T follicular helper cell (primary cell): ENCODE measurements at places on chromosomes 4 and X.

DNA sequence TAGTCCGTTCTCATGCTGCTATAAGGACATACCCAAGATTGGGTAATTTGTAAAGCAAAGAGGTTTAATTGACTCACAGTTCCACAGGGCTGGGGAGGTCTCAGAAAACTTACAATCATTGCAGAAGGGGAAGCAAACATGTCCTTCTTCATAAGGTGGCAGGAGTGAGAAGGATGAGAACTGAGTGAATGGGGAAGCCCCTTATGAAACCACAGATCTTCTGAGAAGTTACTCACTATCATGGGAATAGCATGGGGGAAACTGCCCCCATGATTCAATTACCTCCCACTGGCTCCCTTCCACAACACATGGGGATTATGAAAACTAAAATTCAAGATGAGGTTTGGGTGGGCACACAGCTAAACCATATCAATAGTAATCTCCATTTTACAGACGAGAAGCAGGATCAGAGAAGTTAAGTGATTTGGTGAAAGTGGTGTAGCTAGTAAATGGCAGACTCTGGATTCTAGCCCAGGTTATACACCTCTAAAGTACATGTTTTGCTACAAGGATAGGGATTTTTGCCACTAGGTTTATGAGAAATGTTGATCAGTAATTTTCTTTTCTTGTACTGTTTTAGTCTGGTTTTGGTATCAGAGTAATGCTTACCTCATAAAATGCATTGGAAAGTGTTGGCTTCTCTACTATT lies 47.3 kb upstream of the C1GALT1C1 start:
- no peak for DNase-seq

DNA sequence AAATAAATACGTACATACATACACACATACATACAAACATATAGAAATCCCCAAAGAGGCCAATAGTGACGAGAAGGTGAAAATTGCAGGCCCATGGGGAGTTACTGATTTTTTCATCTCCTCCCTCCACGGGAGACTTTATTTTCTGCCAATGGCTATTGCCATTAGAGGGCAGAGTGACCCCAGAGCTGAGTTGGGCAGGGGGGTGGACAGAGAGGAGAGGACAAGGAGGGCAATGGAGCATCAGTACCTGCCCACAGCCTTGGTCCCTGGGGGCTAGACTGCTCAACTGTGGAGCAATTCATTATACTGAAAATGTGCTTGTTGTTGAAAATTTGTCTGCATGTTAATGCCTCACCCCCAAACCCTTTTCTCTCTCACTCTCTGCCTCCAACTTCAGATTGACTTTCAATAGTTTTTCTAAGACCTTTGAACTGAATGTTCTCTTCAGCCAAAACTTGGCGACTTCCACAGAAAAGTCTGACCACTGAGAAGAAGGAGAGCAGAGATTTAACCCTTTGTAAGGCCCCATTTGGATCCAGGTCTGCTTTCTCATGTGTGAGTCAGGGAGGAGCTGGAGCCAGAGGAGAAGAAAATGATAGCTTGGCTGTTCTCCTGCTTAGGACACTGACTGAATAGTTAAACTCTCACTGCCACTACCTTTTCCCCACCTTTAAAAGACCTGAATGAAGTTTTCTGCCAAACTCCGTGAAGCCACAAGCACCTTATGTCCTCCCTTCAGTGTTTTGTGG lies 180.7 kb downstream of the AR start:
- no peak for DNase-seq

DNA sequence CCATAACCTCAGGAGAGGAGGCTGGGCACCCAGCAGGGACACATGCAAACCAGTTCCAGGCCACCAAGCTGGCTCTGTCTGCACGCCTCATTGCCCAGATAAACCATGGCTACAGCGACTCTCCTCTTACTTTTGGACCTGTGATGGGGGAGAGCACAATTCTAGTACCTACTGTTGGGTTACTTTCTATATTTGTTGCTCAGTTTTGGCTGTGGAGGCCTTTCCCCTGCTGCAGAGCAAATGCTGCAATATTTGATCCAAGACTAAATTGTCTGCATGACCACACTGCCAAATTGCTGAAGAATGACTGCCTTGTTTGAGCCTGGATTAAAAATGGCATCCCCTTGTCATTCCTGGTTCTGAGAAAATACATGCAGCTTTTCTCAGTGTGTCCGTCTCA lies 253.5 kb downstream of the ARHGAP10 start:
- DNase-seq: no peak

DNA sequence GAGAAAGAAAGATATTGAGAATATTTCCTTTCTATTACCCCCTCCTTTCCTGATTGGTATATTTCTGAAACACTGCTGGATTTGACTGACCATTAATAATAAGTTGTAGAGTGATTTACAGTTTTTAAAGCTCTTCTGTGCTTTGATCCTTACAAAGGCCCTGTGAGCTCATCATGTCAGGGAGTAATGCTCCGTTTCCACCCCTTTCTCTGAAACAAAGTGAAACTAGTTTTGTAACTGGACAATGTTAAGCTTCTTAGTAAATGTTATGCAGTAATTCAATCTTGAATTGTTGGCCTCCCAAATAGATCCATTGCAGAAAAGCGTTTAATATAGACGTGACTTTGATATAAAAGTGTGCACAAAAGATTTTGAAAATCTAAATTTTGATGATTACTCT lies 190.1 kb upstream of the GNPDA2 start:
- no peak for DNase-seq

DNA sequence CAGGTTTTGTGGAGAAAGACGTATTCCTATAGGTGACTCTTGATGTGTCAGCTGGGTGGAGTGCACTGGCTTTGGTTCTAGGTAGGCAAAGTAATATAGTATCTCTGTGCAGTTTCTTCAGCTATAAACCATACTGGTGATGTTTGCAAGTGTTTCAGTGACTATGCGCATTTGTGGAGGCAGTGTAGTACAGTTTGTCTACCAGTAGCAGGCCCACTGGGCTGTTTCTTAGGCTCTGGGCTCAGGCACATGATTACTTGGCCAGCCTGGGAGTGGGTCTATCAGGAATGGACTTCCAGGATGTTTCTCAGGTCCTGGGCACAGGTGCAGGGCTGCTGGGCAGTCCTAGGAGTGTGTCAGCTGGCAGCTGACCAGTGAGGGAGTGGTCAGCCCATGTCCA lies 51.9 kb upstream of the INTU start:
- no peak for DNase-seq

DNA sequence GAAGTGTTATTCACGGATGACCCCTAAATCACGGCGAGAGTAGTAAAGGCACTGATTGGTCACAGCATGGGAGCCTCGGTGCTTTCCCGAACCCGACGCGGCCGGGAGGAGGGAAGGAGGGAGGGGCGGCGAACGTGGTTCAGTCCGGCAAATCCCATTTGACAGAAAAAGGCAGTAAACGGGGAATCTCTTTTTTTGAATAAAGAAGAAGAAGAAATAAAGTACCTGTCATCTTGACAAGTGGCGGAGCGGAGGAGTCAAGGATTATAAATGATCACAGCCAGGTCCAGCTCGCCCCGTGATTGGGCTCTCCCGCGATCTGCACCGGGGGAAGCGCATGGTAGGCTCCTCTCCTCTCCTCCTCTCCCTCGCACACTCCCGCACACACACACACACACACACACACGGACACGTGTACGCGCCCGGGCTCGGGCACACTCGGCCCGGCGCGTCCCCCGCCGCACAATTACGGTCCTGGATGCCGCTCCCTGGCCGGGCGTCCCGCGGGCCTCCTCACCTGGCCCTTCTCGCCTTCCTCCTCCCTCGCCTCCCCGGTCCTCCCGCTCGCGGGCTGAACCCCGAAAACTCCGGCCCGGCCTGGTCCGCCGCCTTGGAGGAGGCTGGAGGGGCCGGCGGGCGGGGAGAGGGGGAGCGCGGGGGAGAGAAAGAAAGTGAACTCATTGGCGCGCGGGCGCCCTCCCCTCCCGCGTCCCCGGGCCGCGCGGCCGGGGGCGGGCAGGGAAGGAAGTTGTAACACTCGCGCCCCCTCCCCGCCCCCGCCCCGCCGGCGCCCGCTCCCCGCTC lies 99.2 kb upstream of the TENM3 start:
- no peak for DNase-seq

GRCh38 chr4:166092797-166093290 lies 219.8 kb downstream of the TLL1 start:
- DNase-seq: no peak
